Inflammatory macrophage treated with lipopolysaccharide for 1 hour (primary cell): ENCODE measurements at places on chromosomes 16 and 17.
A peak's percentile ranks its signal among the peaks of the same experiment; 100 is the strongest.

DNA sequence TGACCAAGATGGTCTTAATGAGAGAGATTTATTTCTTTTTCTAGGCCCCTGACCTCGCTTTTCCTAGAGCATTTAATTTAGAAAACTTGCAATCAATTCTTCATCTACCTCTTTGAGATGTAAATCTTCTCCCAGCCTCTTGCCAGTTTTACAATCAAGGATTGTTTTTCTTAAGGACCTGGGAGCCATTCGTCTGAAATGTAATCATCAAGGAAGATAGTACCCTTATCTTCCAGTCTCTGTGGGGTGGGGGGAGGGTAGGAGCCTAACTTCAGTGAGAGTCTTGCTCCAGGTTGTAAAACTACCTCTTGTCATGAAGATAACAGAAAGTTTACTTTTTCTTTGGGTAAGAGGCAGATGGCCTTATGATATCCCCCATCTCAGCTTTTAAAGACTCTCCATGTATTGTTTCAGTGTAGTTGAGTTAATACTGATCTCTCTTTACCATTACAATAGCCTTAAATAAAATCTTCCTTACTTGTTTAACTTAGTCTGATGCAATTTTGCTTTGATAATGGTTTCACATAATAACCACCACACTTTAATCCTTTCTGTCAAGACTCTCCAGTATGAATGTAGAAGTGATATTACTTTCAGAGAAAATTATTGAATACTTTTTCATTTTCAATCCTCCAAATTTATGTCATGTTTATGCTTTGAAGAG lies 110.2 kb upstream of the CPHXL start:
- DNase-seq: no peak

GRCh38 chr17:78040440-78041385 lies 82.2 kb downstream of the TNRC6C start:
- DNase-seq: peak; percentile 50

GRCh38 chr17:48579760-48580554 lies 1.8 kb upstream of the HOXB4 start:
- DNase-seq: no peak

DNA sequence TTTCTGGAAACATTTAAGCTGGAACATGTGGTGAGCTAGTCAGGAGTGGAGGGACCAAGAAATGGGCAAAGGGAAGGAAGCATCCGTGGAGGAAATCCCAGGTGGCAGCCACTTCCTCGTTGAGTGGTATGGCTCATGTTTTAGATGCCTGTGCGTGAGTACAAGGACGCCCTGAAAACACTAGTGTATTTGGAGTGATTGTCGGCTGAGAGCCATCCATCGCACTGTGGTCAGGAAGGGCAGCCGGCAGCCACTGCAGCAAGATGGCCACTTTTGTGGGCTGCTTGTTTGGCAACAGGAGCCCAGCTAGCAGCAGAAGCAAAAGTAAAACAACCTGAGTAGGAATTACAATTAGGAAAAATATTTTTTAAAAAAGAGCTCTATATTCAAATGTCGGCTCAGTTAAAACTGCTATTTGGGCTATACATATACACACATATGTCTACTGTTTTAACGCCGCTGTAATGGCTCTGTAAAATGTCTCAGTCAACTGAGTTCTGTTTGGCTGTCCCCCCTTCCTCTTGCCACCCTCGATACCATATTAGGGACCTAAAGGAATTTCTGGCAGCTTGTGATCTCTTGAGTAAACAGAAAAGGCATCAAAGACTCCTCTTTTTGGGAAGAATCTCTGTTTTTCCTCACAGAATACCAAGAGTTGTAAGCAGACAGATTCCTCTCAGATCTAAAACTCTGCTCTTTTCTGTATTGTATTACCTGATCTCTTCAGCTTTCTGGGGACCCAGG lies 39.2 kb downstream of the BRD7 start:
- no peak for DNase-seq

DNA sequence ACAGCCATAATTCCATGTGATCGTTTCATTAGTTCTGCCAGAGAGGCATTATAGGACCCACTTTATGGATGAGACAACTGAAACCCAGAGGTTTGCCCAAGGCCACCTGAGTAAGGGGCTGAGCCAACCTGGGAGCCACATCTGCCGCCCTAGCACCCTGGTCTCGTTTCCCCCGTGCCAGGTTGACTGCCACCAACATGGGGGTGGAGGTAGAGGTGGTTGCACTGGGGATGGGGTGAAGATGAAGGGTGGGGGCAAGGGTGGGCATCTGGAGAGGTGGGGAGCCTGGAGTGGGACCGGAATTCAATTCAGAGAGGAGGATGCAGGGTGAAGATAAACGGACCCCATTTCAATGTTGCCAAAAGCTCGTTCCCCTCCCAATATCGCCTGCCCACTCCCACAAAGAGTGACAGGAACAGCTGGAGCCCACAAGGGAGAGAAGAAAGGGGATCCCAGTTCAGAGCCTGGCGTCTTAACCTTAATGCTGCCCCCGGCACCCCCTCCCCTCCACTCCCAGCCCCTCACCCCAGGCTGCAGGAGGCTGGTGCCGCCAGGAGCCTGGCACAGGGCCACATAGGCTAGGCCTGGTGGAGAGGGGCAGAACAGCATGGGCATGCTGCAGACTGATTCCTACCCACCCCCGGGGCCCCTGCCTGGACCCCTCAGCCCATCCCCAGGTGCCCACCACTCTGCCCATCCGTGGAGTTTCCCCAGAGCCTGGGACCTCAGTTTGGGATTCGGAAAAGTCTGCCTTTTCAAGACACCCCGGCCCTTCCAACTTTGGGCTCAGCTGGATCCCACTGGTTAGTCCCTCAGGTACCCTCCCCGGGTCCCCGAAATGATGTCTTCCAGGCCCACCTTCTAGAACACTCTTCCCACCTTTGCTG lies 29.6 kb downstream of the NGFR start:
- DNase-seq: no peak

DNA sequence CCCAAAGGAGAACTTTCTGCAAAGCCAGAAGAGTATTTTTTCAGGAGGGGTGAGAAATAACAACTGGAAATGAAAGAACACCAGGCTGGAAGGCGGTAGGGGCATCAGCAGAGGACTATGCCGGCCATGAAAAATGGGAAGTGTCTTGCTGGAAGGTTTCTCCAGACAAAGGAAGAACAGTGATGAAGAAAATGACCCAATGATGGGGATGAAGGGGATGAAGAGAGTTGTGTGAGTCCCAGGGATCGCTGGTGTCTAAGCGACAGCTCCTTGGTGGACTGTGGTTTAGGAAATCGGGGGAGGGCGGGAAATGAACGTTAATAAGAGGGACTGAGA lies 623 bp downstream of the TTLL6 start:
- DNase-seq: no peak

DNA sequence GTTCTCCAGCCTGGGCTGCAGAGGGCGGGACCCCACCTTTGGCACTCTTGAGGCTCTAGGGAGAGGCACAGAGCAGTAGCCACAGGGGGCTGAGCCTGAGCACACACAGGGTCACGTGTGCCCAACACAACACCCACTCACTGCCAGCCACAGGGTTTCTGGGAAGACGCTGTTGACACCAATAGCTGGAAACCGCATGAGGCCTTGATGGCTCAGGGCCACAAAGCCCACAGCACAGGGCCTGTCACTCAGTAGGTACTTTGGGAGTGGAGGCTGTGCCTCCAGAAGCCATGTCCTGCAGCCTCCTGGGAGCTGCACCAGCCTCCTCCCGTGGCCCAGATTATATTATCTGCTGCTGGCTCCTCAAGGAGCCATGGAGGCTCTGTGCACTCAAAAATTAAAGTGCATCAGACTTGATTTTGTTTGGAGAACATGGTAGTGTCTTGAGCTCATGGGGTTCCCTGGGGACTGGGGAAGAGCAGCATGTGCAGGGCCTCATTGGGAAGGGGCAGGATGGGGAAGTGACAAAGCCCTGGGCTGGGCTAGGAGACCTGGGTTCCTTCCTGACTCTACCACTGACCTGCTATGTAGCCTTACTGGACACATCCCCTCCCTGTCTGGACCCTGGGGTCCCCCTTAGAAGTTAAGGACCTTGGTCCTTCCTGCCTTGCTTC lies 12.5 kb upstream of the SREBF1 start:
- peak; percentile 86 for DNase-seq

- DNase-seq: peak; percentile 88
These were observed 48.6 kb downstream of the GAS7 start for GRCh38 chr17:10149573-10150399.

GRCh38 chr17:67137026-67137370 lies 92.6 kb downstream of the CACNG1 start:
- no peak for DNase-seq

DNA sequence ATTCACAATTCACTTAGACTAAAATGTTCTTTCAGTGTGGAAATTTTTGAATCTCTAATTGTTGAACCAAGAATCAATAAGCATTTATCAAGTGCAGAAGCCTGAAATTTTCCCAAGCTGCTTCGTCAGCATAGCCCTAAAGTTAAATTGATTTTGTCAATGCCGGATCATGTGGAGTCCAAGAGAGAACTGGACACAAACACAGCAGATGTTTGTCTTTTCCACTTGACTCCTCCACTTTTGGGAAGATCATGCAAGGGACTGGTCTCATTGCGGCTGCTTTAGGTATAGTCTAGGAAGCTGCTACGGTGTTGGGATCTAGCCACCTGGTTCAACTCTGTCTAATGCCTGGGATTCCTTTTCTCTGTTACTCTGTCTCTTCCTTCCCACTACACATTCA lies 95.7 kb downstream of the CYB561 start:
- no peak for DNase-seq

- DNase-seq: no peak
These were observed 748 bp upstream of the CMTM3 start for GRCh38 chr16:66603537-66604375.

- no peak for DNase-seq
These were observed 332.0 kb downstream of the CBLN1 start for GRCh38 chr16:48949636-48950035.

GRCh38 chr16:50304467-50305440 lies 38.4 kb downstream of the ADCY7 start:
- no peak for DNase-seq

GRCh38 chr17:36855459-36855858 lies 81.8 kb upstream of the LHX1 start:
- no peak for DNase-seq

- no peak for DNase-seq
These were observed 1.3 kb downstream of the BICDL2 start for GRCh38 chr16:3035289-3035971.

DNA sequence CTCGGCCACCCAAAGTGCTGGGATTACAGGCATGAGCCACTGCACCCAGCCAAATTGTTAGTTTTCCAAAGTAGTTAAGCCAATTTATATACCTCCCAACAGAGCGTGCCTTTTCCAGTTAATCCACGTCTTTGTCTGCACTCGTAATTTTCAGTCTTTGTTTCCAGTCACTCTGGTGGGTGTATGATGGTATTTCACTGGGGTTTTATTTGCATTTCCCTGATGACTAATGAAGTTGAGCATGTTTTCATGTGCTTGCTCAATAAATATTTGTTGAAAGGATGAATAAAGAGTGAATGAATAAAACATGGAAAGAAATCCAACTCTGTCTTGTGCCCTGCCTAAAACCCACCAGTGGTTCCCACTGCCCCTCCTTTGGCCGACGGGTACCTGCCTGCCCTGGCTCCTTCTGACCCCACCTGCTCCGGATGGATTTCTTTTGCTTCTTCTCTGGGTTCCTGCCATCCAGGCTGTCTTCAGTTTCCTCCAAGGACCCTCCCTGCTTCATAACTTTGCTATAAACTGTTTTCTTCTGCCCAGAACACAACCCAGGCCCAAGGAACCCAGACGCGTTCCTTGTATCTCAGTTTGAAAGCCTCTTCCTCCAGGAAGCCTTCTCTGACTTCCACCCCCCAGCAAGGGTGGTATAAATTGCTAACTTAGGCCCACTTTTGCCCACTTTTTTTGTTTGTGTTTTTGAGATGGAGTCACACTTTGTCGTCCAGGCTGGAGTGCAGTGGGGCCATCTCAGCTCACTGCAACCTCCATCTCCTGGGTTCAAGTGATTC lies 3.0 kb upstream of the ABCC1 start:
- DNase-seq: peak; percentile 60

DNA sequence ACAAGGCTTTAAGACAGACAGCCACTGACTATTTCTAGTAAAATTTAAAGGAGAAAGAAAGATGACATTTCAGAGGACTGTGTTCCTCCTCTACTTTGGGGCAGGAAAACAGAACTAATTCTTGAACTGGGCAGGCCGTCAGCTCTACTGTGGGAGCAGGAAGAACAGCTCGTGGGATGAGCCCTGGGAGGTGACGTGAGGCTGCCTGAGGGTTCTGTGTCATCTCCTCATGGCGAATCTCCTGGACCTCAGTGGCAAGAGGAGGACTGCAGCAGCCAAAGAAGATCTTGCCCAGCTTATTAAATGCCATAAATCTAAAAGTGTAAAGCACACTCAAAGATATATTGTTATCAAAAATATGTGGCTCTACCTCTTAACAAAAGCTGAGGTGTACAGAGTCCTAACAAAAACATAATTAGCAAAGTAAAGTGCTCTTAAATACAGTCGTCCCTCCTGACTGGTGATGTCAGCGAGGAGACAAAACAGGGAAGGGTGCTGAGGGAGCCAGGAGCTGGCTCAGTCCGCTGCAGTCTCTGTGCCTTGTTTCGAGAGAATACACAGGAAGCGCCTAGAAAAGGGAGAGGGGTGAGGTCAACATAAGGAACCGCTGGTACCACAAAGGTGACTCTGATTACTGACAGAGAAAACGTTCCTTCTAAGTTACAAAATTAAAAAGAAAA lies 58.0 kb downstream of the CREBBP start:
- DNase-seq: peak; percentile 72

DNA sequence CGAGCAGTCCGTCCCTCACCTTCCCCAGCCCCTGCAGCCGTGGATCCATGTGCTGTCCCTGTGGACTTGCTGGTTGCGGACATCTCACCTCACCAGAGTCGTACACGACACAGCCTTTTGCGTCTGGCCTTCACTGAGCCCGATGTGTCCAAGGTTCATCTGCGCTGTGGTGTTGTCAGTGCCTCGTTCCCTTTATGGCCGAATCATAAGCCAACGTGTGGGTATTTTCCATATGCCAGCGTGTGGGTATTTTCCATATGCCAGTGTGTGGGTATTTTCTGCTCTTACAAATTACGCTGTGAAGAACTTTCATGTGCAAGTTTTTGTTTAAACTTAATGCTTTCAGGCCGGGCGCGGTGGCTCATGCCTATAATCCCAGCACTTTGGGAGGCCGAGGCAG lies 31.6 kb downstream of the TBCD start:
- no peak for DNase-seq

DNA sequence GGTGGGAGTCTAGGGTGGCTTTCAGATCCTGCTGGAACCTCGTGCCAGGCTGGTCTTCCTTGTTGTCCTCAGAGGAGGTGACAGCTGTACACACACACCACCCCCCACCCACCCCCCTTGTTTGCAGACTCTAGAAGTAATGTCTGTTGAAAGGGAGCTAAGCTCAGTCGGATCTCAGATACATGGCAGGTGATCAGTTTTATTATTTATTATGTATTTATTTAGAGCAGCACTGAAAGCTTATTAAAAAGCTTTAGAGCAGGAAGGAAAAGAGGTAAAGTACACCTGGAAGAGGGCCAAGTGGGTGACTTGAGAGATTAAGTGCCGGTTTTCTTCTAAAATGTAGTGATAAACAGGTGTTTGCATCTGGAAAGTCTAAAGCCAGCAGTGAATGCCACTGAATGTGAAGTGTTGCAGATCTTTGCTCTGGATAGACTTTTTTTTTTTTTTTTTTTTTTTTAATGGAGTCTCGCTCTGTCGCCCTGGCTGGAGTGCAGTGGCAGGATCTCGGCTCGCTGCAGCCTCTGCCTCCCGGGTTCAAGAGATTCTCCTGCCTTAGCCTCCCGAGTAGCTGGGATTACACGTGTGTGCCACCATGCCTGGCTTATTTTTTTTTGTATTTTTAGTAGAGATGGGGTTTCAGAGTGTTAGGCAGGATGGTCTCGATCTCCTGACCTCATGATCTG lies 40.2 kb downstream of the FOXK2 start:
- no peak for DNase-seq
